ENCODE measurements at places on chromosomes 16 and 17.

- DNase-seq, result no peak
These were observed 5.8 kb upstream of the HOXB9 start for GRCh38 chr17:48631693-48632578.

GRCh38 chr16:25066426-25066746 is 45.2 kb upstream of the LCMT1 start:
- no peak for DNase-seq

DNA sequence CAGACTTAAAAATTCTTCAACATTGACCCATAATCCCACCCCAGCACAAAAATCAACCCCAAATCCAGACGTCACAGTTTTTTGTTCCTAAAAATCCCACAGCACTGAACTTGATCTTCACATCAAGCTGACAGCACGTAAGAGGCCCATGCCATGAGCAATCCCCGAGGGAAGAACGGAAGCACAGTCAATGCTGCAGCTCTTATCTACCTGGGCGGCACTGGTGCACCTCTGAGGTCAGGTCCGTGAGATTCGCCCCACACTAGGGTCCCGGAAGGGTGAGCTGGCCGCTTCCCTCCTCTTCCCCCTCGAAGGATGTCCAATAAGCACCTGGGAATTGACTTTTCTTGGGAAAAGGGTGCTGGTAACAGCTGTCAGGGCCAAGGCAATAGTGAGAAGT is 11.3 kb upstream of the ITGAE start:
- DNase-seq, result no peak

GRCh38 chr16:53915452-53916160 is 211.7 kb downstream of the FTO start:
- no peak for DNase-seq

DNA sequence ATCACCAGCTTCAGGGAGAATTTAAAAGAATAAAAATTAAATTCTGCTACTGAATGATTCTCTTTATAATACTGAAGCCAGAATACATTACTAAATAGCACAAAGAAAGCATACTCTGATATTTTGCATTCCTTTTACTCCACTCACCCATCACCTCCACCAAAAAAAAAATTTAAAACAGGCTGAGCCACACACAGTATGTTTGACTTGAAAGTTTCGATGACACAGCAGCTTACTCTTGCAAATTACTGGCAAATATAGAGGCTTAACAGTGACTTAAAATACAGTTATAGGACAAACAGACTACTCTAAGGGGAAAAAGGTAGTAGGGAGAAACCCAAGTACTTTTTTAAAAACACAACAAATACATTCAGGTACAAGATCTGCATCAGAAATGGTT is 39.2 kb downstream of the GPATCH8 start:
- DNase-seq, result no peak

- DNase-seq, result no peak
These were observed 197.1 kb downstream of the SHISA9 start for GRCh38 chr16:13098536-13098935.

DNA sequence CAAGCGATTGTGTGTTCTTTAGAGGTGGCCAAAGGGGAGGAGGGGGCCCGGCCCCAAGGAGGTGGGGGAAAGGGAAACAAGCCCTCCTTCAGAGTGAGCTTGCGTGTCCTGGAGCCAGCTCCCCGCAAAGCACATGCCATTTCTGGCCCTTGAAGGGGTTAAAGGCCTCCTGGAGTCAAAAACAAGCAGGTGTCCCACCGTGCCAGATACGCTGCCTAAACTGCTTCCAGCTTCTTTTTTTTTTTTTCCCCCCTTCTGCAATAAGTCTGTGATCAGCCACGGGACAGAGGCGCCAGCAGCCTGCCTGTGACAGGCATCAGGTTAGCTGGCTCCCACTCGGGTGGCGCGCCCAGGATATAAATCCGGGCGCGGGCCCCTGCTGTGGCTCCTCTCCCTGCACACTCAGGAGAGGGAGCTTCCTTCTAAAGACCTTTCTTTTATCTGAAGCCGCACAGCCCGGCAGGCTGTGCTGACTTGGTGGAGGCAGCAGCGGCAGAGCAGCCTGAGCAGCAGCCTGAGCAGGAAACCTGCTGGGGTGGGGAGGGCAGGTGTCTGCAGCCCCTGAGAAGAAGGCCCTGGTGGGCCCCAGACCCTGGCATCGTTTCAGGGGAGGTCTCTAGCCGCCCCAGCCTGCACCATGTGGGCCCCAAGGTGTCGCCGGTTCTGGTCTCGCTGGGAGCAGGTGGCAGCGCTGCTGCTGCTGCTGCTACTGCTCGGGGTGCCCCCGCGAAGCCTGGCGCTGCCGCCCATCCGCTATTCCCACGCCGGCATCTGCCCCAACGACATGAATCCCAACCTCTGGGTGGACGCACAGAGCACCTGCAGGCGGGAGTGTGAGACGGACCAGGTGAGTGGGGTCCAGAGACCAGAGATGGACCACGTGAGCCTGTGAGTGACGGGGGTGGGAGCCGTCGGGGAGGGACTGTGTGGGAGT is at the start of gene WFIKKN2:
Gene WFIKKN2 (plus strand): TSS at position 286 of the 934 bp plus-strand sequence. CDS start 352 bp downstream, at position 638.
- DNase-seq, result no peak

DNA sequence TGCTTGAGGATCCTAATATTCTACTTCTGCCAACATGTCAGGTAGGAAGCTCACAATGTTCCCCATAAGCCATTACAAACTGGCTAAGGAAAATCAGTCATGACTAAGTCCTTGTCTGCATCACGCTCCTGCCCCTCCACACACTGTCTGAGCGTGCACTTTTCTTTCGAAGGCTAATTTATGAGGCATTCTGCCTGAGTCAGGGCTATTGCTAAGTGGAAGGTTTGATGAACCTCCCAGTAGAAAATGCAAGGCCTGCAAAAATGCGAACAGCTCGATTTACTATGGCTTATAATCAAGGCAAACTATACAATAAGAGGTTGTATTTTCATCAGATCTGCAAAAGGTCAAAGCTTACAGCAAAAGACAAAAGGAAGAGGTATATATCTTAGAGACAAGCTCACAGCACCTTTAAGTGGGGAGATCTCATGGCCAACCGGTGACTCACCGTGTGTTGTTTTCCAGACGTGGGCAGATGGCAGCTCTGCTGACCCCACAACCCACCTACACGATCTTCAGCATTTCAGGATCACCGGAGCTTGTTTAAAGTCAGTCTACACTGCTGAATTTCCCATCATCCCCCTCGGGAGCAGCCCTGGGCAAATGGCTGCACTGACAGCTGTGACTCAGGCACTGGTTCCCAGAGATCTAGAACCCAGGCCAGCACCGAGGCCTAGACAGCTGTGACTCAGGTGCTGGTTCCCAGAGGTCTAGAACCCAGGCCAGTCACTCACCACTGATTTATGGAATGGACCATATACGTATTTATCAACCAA is 26.1 kb downstream of the MEAK7 start:
- DNase-seq, result no peak

GRCh38 chr16:51710905-51711563 is 560.0 kb upstream of the SALL1 start:
- no peak for DNase-seq

DNA sequence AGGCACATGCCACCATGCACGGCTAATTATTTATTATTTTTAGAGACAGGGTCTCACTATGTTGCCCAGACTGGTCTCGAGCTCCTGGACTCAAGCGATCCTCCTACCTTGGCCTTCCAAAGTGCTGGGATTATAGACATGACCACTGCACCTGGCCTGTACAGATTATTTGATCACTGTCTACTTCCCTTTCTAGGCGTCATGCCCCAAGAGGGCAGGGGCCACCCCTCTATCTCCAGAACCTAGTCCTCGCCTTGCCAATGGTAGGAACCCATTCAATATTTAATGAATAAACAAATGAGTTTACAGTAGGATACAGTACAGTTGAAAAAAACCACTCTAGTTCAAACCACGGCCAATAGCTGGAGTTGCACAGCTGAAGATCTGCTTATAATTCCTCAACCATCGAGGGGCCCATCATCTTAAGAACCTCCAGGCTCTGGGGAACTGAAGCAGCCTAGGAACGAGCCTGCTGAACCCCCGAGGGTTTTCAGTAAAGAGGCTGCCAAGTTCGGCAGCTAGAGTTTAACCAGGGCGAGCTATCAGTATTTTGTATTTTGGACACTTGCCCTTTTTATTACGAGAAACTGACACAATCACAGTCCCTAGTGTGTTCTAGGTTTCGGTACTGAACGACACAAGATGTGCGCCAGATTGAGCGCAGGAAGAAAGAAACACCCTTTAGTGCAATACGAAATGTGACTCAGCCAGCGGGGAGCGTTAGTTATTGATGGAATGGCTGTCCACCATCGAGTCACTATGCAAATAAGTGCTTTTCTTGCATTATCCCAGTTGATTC is 14.6 kb downstream of the ADCY9 start:
- no peak for DNase-seq

- DNase-seq, result no peak
These were observed 5.5 kb downstream of the C1QTNF1 start for GRCh38 chr17:79029327-79030009.

- DNase-seq, result no peak
These were observed 36.4 kb downstream of the JPH3 start for GRCh38 chr16:87638736-87639135.

Measured in substantia nigra (tissue), 51 donors.